Stimulated activated CD8-positive, alpha-beta memory T cell treated with anti-CD3 and anti-CD28 coated beads, Interleukin-15, amount 100 ng/mL, for 48 hours (primary cell): ENCODE measurements at places on chromosomes 16 and 17.

GRCh38 chr16:83356266-83356665, 451.5 kb upstream of the HSBP1 start:
- no peak for DNase-seq

DNA sequence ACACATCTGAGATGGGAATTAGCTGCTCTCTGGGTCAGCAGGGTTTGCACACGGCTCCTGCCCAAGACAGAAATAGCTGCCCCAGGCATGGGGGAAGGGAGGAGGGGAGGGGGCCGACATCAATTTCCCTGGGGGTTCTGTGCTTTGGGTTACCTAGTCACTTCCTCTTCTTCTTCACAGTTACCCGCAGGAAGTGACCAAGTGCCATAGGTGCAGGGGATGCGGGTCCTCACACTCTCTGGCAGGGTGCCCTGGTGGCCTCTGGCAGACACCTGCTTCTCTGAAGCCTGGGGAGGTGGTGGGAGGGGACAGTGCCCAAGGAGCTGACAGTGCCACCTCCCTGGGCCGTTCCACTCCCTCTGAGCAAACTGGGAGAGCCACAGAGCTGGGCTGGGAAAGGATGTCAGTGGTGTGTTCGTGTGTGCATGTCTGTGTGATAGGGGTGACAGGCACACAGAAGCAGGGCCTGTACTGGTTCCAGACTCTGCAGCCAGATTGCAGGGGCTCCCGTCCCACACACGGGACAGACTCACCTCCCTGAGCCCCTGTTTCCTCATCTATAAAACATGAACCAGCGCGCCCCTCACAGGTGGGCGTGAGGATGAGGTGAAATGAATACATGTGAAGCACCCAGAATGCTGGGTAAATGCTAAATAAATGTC, 18.2 kb downstream of the SCN4A start:
- no peak for DNase-seq

DNA sequence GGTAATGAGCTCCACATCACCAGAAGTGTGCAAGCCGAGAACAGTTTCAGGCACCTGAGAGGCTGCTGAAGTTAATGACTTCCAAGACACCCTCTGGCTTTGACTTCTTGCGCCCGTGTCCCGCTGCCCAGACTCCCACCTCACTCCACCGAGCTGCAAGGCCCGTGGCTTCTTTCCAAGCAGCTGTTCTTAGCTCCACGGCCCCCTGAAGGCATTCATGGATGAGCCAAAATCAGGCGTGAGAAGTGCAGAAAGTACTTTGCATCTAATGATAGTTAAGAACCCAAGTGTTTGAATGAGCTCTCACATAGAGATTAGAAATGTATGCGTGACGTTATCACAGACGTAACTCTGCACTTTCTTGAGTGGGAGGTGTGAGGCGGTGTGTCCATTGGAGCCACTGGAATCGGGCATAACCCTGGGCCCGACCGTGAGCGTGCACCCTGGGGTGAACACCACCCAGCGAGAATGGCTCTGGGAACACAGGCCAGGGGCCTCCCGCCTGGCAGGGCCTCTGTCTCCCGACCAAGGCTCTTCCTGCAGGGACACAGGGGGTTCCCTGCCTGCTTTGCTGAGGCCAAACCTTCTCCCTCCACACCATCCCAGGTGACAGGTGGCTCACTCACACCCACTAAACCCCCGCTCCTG, 11.0 kb downstream of the NPTX1 start:
- DNase-seq, result no peak

GRCh38 chr16:63703612-63704011, 1418.3 kb downstream of the CDH11 start:
- no peak for DNase-seq

DNA sequence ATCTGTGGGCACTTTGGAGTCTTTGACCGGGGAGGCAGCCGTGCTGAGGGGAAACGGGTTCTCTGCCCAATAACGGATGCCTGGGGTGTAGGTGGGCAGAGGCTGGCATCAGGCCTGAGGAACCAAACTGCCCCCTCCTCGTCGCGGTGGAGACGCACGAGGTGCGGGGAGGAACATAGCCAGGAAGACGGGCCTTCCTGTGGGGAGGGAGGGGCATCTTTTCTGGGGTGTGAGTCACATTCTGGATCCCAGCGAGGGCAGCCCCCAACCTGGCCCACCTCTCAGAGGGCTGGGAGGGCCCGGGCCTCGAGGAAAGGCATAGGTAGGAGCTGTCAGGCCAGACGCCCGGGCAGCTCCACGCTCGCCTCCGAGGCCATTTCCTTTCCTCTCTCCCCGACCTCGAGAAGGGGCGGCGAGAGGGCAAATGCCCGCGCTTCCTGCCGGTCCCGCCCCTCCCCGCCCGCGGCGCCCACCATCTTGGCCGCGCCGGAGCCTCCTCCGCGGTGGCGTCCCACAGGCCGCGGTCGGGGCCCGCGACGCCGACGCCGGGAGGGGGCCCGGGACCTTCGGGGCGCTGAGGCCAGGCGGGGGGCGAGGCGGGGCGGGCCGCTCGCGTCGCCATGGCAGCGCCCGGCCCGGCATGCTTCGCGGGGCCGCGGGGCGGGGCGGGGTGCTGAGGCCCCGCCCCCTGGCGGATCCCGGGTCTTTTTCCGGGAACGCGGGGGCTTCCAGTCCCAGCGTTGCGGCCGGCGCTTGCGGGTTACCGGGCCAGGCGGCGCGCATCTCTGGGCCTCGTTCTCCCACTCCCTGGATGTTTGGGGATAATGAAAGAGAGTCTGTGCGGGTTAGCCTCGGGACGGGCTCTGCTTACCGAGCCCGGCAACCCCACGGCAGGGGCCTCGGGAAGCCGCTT, 13.2 kb downstream of the RAI1 start:
- peak; percentile 53 for DNase-seq

- no peak for DNase-seq
Measured at GRCh38 chr17:19262650-19263631, 25.8 kb downstream of the EPN2 start.

DNA sequence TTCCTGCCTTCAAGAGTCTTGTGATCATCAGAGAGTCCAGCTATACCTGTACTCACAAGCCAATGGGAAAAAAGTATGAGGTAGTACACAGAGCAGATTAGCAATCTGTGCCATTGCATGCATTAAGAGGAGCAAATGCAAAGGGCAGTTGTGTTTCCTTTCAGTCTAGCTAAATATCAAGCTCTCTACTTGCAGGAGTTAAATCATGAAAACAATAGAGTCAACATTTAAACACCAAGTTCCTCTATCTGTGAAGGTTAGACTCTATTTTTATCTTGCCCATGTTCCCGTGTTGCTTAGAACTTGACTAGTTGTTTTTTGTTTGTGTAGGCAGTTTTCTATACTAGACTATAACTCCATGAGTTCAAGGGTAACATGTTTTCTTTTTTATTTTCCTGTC, 4.7 kb upstream of the FAM20A start:
- DNase-seq, result no peak

- no peak for DNase-seq
Measured at GRCh38 chr16:58126451-58126961, 2.7 kb downstream of the CFAP20 start.

DNA sequence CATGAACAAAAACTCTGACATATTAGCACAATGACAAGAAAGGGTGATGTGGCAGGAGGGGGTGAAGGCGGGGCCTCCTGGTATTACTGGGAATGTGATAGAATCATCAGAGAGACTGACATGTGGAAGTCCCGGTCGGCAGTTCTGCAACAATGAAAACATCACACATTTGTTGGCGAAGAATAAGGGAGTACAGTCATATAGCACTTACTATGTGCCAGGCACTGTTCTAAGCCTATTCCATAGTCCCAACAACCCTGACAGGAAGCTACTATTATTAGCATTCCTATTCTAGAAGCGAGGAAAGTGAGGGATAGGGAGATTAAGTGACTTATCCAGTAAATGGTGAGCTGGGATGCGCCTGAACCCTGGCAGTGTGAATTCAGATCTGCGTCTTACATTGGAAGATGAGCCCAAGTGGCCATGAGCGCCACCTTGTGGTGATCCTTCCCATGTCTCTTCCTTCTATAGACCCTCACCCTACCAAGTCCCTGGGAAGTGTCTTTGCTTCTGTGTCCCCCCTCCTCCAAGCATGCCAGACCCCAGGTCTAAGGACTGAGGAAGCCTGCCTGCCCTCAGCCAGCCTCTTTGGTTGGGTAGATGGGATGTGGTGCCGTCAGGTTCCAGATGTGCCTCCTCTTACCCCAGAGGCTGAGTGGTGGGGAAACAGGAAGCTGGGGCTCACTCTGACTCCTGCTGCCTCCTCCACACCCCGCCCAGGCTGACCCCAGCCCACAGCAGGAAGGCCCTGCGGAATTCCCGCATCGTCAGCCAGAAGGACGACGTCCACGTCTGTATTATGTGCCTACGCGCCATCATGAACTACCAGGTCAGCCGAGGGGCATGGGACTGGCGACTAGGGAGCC, 14.0 kb downstream of the FMNL1 start:
- DNase-seq, result no peak
